ENCODE measurements at places on chromosomes 1 and 21.

DNA sequence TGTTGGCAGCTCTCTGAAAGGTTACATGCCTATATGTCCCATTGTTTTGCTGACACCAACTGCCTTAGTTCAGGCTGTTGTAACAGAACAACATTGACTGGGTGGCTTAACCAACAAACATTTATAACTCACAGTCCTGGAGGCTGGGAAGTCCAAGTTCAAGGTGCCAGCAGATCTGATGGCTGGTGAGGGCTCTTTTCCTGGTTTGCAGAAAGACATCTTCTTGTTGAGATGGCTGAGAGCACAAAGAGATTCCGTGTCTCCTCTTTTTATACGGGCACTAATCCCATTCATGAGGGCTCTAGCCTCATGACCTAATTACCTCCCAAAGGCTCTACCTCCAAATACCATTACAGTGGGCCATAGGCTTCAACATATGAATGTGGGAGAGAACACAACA is 10.2 kb upstream of the STMN1 start:
- DNase-seq: no peak

- no peak for DNase-seq
These were observed 547.4 kb downstream of the LTN1 start for GRCh38 chr21:28445141-28445830.

DNA sequence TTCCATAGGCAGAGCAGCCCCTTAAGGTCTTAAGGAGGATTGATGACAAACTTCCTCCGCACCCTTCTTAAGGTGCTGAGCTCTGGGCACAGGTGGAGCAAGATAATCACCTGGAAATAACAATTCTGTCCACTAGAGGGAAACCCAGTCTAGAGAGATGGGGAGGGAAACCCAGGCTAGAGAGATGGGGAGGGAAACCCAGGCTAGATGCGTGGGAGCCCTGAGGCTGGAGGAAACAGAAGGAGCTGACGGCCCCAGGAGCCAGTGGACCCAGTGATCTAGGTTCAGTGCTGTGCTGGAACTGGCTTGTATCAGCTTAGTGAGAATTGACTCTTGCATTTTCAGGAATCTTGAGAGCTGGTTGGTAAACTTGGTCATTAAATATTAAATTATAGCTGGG is 17.8 kb upstream of the MYCL start:
- peak; percentile 67 for DNase-seq

- no peak for DNase-seq
These were observed 18.2 kb downstream of the SMAP2 start for GRCh38 chr1:40391688-40392145.

DNA sequence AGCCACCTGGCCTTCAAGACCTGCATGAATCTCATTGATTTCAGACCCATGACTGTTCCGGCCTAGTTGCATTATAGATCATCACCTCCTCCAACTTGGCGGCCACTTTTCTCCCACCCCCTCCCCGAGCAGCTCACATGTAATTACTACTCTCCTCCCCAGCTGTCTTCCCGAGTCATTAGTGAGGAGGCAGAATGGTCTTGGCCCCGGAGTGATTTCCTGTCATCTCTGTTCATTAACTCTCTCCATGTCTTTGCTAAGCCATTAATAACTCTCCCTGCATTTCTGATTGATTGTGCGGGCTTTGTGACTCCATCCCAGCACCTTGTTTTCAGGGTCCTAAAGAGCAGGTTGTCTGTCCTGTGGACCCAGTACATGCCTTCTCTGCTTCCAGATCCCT is 75.6 kb upstream of the CNTN2 start:
- DNase-seq: no peak

All from CD4-positive, alpha-beta T cell treated with Interleukin-15 for 4 hours (primary cell).